NCI-H1436 (cell line): ENCODE measurements at places on chromosomes 1 and 21.

- no peak for DNase-seq
These were observed 108.3 kb downstream of the SIPA1L2 start for GRCh38 chr1:232521660-232522059.

DNA sequence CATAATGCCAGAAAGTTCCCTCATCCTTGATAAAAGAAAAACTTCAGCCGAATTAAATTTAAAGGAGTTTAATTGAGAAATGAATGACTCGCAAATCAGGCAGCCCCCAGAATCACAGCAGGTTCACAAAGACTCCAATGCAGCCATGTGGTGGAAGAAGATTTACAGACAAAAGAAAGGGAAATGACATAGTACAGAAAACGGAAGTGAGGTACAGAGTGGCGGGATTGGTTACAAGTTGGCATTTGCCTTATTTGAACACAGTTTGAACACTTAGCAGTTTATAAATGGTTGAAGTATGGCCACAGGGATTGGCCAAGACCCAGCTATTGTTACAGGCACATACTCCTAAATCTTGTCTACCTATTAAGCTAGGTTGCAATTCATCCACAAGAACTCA is 46.6 kb downstream of the HIVEP3 start:
- no peak for DNase-seq

- no peak for DNase-seq
These were observed 137.4 kb upstream of the CSF3R start for GRCh38 chr1:36620142-36620541.

DNA sequence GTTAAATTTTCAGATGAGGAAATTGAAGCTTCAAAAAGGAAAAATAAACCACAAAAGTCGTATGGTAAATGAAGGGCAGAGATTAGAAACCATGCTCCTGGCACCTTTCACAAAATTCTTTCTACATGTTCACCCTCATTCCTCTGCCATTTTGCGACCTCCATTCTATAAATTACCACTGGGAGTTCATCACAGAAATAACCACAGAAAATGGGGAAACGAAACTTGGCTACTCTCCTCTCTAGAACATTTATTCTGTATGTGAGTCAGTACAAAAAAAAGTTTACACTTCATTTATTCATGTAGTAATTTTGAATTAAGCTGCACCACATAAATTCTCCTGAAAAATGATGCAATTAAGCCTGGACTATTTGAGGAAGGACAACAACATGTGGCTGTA is 320.9 kb upstream of the C1orf87 start:
- DNase-seq: no peak

- DNase-seq: no peak
These were observed 12.5 kb downstream of the DMAP1 start for GRCh38 chr1:44225761-44226160.

- DNase-seq: peak; percentile 64
These were observed 754 bp upstream of the LSS start for GRCh38 chr21:46229133-46229922.

GRCh38 chr1:20712215-20712577 is 5.6 kb downstream of the KIF17 start:
- DNase-seq: no peak

DNA sequence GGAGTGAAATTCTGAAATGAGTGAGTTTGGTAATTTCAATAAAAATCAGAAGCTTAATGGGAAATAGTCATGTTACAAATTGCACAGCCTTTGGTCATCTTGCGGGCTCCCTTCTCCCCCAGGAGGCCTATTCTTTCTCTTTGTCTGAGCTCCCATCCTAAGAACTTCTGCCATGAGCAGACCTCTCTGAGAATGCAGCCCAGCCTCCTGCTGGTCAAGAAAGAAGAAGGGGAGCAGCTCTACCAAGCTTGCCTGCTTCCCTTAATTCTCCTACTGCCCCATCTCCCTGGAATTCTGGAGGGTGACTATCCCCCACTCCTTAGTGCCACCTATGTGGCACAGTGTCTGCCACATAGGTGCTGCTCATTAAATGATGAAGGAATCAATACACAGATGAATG is 300.7 kb upstream of the DAB1 start:
- no peak for DNase-seq

DNA sequence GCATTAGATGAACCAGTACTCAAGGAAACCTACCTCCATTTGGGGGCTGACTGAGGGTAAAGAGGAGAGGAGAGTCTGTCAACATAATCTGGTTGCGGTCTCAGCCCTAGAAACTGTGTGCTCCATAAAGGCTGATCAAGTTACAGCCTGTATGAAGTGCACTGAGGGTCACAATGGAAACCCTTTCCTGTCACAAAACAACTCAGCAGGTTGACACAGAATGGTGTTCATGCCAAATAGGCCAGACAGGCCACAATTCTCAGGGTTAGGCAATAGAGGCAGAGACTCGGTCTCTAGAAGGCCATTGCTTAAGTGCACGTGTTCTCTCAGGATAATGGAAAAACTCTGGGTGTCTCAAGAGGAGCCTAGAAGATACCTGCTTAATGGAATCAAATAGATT is 4.1 kb upstream of the ANKRD35 start:
- peak; percentile 7 for DNase-seq
